ENCODE measurements at places on chromosomes 1 and 21.
A peak's percentile ranks its signal among the peaks of the same experiment; 100 is the strongest.

GRCh38 chr1:56646611-56647010 is 1.5 kb downstream of the PRKAA2 start:
- no peak for DNase-seq

GRCh38 chr1:110412576-110412975 is 5.1 kb upstream of the LAMTOR5 start:
- no peak for DNase-seq

DNA sequence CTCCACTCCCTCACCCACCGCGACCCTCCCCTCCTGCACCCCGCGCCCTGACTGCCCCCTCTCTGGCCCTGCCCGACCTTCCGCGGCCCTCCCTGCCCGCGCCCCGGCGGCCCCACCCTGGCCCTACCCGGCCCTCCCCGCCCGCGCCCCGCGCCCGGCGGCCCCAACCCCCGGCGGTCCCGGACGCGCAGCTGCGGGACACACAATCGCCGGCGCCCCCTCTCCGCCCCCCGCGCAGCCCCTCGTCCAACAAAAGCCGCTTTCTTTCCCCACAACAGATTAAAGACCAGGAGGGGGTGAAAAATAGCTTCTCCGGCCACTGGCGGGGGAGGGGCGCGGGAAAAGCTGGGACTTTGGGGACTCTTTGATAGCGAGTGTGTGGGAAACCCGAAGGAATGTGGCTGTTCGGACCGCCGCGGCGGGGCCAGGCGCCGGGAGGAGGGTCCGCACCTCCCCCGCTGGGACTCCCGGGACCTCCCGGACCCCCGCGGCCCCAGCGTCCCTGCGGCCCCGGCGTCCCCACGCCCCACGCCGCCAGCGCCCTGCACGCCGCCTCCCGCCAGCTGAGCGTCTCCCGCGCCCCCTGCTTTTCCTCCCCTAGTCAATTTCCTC is 8.8 kb upstream of the ID3 start:
- DNase-seq: no peak

DNA sequence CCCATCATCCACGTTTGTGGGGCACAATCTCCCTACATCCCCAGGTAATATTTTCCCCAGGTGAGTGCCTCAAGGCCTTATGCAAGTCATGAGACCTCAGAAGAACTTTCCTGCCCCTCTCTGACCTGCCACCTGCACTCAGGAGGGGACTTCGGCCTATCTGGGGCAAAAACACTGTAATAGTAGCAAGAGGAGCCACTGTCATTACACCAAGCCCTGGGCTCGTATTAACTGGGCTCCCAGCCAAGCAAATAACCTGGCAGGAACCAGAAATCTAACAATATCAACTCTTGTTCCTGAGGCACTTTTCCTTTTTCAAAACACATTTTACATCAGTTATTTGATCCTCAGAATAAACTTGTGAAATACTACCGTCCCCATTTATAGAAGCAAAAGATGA is 30.9 kb downstream of the LAMB3 start:
- no peak for DNase-seq

DNA sequence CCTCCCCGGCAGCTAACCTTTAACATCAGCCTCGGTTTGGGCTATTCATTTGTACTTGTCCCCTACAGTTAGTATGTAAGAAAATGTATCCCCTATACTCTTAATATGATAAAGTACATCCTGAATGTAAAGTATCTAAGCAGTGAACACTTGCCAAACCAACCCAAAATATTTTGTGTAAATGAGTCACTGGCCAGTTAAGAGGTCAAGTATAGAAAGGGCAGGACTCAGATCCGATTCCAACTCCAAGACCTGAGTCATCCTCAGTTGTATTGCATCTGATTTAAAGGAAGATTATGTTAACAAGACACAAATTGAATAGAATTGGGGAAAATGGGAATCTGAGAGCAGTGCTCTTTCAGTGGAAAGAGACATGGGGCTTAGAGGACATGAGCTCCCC is 84.4 kb downstream of the CD58 start:
- DNase-seq: no peak

DNA sequence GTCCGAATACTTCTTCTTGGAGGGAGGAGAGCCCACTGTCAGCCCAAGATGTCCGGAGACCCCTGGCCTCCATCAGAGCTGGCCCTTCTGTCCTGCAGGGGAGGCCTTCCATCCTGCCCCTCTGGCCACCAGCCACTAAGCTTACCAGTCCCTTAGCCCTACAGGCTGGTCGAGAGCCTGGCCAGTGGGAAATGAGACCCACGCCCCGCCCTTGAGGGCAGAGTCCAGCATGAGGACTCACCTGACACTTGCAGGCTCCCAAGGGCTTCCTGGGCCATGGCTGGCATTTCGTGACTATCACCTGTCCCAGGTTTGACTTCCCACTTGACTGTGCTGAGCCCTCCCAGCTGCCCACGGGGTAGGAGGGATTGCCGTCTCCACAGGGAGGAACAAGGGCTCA is 361.8 kb upstream of the VAMP3 start:
- DNase-seq: peak; percentile 56

DNA sequence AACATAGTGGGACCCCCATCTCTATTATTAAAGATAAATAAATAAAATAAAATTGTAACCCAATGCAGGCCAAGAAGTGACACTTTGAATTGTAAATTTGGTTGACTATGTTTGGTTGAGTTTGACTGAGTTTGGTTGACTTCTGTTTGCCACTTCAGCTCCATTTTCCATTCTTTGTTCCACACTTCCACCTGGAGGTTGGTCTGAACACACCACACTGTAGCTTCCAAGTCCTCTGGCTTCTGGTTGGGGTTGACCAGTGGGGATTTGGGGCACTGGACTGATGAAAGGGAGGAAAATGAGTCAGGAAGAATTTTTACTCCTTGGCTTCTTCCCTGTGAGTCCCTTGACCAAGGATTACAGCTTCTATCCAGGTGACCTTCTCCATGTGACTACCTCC is 40.6 kb upstream of the DIPK1A start:
- no peak for DNase-seq

DNA sequence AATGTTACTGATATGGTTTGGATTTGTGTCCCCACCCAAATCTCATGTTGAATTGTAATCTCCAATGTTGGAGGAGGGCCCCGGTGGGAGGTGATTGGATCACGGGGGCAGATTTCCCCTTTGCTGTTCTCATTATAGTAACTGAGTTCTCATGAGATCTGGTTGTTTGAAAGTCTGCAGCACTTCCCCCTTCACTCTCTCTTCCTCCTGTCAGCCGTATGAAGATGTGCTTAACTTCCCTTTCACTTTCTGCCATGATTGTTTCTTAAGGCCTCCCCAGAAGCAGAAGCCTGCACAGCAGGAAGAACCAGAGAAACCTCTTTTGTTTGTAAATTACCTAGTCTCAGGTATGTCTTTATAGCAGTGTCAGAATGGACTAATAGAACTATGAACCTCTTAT is 28.4 kb downstream of the TRIM33 start:
- no peak for DNase-seq

DNA sequence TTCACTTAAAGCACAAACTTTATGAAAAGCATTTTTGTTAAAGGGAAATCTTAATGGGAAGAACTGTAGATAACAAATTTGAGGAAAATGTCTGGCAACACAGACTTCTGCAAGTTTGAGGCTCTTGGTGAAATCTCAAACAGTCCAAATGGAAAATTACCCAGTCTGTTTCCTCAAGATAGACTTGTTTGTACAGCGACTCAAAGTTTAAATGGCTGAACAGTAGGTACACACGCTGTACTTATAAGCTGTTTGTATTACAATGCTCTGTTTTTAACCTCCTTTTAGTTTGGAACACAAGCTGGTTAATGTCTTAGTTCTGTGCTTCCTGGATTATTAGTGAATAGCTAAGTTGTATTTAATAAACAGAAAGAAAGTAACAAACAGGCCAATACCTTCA is 217.1 kb downstream of the NFIA start:
- no peak for DNase-seq

DNA sequence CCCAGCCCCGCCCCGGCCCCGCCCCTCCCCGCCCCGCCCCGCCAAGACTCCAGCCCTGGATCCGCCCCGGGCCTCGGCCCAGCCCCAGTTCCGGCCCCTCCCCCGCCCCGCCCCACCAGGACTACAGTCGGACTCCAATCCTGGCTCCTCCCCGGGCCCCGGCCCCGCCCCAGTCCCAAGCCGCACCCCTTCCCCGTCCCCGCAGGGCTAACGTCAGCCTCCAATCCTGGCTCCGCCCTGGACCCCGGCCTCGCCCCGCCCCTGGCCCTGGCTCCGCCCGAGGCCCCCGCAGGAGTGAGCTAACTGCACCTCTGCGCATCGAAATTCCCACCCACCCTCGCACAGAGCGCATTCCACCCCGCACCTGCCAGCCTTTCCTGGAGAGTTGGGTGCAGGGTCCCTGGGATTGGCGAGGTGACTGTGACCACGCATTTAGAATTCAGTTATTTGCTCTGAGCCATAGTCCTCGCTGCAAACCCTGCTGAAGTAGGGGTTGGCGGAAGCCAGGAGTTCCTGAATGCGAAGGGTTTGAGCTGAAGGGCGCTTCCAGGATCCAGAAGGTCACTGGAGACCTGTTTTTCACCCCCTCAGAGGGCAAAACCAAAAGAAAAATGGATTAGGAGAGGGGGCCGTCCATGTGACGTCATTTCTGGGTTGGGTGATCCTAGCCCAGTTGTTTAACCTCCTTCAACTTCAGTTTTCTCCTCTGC is 588 bp upstream of the IGSF8 start:
- DNase-seq: peak; percentile 97

DNA sequence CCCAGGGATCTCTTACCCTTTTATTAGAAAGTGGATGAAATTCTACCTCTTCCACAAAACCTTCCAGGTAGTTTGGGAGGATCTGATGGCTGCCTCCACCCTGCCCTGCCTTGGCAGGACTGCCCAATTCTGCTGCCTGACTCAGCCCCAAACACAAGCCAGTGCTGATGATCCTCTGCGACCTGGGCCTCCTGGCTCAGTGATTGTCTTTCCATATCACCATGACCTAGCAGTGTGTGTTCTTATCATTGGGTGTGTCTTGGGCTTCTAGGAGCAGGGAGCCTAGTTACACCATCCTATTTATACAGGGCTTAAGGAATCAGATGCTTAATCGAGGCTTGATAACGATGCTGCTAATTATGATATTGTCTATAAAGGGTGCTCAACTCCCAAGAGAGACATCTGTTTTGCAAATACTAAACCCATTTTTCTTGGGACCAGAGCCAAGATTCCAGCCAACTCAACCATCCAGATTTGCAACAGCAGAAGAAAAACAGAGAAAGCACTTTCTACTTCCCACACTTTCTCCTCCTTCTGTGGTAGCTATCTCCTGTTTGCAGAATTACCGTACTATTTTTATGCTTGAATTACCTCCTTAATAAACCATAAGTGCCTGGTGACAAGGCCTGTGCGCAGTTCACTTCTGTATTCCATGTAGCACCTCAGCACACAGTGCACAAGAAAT is 36.5 kb upstream of the KIF21B start:
- no peak for DNase-seq

GRCh38 chr1:151945725-151946722 is 36.7 kb upstream of the THEM4 start:
- no peak for DNase-seq

DNA sequence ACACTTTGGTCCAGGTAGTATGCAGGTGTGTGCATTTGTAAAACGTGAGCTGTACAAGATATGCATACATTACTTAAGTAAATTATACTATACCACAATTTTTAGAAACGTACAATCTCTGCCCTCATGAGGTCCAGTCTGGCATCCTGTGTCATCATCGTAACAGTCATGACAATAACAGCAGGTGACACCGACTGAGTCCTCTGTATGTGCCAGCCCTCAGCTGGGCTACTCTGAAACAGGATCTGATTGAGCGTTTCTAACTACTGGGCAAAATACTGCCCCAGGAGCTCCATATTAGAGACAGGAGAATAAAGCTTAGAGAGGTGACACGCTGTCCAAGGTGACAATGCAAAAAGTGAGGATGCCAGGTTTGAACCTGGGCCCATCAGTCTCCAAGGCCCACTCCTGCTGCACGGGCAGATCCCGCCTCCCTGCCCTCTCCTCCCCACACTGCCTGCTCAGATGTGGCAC is 47.2 kb upstream of the ECE1 start:
- DNase-seq: no peak

DNA sequence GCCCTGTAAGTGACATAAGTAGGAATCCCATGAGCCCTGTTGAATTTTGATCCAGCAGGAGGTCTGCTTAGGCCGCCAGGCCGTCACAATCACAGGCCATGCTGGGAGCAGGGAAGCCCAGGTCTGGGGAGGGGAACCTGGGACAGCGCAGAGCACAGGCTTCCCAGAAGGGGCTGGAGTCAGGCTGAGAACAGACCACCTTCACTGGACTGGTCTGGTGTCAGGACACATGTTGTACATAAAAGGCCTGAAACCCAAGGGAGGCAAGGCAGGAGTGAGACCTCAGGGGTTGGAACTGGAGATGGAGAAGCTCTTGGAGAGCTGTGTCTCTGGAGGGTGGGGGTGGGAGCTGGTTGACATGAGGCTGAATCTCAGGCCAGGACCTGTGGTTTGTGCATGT is 63.3 kb upstream of the ARTN start:
- DNase-seq: no peak

DNA sequence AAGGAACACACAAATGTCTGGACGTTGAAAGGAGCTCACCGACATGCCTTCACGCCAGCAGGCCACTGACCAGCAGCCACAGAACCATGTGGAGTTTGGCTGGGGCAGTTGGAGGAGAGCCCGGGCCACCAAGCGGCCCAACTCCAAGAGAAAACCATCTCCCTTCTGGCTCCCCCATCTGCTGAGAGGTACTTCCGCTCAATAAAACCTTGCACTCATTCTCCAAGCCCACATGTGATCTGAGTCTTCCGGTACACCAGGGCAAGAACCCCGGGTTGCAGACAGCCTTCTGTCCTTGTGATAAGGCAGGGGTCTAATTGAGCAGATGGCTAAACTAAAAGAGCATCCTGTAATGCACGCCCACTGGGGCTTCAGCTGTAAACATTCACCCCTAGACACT is 24.4 kb downstream of the RGS4 start:
- DNase-seq: no peak

DNA sequence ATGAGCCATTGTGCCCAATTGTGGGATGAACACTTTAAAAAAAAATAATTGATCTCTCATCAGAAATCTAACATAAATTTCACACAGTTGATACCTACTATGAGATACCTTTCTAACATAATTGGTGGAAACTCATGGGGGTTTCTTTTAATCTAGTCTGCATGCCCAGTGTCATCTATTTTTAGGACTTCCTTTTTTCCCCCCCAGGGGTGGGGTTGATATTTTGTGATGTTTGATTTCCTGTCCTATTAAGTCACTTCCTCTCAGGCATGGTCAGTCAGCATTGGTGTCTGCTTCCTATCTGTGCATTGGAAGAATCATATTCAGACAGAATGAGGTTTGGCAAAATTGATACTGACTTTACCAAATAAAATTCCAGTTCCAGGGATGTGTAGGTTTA is 21.5 kb downstream of the NFYC start:
- DNase-seq: no peak

All from vagina (tissue), 2 donors.